ENCODE measurements at places on chromosomes 13 and 19. TPM values are rescaled to one million over a fixed set of nuclear protein-coding genes. Genes with fewer than 3 reads are reported as not detected.

CTU1 gene
- 9.2 TPM for total RNA-seq

OR7D2 gene
- 0.27 TPM for total RNA-seq

KCNN4 gene
- 136 TPM for total RNA-seq

KLF1 gene
- total RNA-seq: 71.4 TPM

ACP7 gene
- total RNA-seq: not detected

CD79A gene
- 17.2 TPM for total RNA-seq

PSPC1 gene
- 70.0 TPM for total RNA-seq

GRCh38 chr13:105806628-105806920 is 728.9 kb downstream of the EFNB2 start:
- no peak for DNase-seq

DNA sequence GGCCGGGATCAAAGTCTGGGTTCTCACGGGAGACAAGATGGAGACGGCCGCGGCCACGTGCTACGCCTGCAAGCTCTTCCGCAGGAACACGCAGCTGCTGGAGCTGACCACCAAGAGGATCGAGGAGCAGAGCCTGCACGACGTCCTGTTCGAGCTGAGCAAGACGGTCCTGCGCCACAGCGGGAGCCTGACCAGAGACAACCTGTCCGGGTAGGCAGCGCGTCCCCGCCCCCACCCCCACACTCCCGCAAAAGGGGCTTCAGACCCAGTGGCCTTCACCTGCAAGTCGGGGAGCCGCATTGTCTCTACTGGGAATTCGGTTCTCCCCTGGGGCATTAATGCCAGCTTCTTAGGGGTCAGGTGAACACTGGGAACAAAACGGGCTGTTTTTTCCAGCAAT is 114.7 kb upstream of the MCF2L start:
- no peak for DNase-seq

DNA sequence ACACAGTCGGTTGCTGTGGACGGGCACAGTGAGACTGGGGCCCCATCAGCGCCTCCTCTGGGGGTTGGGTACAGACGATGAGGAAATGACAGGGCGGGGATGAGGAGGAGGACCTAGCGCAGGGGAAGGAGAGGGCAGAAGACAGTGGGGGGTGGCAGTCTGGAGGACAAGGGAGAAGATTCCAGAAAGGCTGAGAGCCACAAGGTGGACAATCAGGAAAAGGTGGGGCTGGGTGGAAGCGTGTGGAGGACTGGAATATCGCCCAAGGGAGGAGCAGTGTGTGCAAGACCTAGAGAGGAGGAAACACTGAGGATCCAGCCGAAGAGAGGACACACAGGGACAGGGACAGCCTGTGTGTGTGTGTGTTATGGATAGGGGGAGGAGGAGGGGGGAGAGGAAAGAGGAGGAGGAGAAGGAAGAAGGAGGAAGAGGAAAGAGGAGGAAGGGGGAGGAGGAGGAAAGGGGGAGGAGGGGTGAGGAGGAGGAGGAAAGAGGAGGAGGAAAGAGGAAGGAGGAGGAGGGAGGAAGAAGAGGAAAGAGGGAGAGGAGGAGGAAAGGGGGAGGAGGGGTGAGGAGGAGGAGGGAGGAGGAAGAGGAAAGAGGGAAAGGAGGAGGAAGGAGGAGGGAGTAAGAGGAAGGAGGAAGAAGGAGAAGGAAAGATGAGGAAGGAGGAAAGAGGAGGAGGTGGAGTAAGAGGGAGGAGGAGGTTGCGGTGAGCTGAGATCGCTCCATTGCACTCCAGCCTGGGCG is 15.8 kb upstream of the GARIN5A start:
- peak; percentile 59 for DNase-seq

DNA sequence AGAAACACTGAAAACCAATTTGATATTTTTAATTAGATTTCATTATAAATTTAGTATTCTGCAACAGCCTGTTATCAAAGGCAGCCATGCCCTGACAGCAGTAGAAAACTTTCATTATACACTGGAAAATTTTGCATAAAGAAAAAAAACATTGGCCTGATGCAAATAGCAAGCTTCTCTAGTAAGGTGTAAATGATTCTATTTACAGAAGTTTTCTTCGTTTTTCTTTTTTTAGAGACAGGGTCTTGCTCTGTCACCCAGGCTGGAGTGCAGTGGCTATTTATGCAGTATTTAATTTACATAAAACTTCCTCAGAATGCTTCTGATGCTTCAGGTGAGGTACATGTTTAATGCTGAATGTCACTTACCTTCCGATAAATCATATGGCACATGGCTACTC is 67.0 kb downstream of the ABCC4 start:
- no peak for DNase-seq

DNA sequence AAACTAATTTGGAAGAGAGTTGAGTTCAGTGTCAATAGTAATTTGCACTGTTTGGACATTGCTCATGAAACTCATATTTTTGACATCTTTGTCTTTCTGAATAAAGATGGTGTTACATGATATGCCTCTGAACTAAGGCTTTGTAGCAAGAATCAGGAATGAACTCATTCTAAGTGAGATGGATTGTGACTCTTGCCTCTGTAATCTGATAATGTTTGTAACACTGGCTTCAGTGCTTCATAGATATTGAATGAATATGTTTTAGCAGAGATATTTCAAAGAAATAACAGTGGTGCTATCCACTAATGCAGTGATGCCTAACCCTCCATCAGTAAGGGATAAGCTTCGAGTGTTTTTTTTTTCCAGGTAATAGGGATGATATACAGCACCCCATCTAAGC is 32.9 kb downstream of the TEX26 start:
- DNase-seq: no peak

GRCh38 chr13:34469196-34469986 is 472.7 kb upstream of the NBEA start:
- no peak for DNase-seq

DNA sequence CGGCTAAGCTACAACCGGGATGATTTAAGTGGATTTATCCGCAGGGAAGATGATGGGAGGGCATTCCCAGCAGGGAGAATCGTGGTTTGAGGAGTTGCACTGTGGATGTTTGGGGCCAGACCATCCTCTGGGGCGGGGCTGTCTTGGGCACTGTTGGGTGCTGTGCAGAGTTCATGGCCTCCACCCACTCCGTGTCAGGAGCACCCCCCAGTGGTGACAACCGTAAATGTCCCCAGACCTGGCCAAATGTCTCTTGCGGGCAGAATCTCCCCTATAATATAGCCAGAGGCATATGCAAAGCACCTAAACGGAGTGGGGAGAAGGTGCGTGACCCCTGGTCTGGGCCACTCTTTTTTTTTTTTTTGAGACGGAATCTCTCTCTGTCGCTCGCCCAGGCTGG is 40.2 kb downstream of the SMIM24 start:
- DNase-seq: peak; percentile 45

DNA sequence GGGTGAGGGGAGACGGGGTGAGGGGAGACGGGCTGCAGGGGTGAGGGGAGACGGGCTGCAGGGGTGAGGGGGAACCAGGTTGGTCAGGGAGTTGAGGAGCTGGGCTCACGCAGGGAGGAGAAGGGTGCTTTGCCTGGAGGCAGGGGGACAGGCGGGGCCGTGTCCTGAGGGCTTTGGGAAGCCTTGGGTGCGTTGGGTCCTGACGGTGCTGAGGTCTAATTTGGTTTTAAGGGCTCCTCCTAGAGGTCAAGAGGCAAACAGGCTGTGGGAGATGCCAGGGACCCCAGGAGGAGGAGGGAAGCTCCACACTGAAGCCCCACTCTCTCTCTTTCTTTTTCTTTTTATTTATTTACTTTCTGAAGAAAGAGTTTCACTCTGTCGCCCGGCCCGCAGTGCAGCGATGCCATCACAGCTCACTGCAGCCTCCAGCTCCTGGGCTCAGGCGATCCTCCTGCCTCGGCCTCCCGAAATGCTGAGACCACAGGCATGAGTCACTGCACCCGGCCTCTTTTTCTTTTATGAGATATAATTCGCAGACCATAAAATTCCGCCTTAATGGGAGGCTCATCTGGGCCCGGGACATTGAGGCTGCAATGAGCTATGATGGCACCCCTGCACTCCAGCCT is 9.3 kb upstream of the MISP start:
- peak; percentile 42 for DNase-seq

- DNase-seq: no peak
Measured at GRCh38 chr13:106143392-106143791, 392.1 kb downstream of the EFNB2 start.
